Foreskin fibroblast (primary cell): ENCODE measurements at places on chromosomes 4 and X.

GRCh38 chrX:63922221-63922620 lies 137.2 kb upstream of the ARHGEF9 start:
- DNase-seq = peak; percentile 61

GRCh38 chr4:11326021-11326420 lies 102.7 kb downstream of the HS3ST1 start:
- no peak for DNase-seq

- no peak for DNase-seq
These were observed 36.7 kb downstream of the KLF8 start for GRCh38 chrX:56268888-56269287.

- DNase-seq = peak; percentile 28
These were observed 51.3 kb downstream of the ATP11C start for GRCh38 chrX:139881572-139881971.

- peak; percentile 1 for DNase-seq
These were observed 508.4 kb upstream of the FTHL17 start for GRCh38 chrX:31580227-31580626.

DNA sequence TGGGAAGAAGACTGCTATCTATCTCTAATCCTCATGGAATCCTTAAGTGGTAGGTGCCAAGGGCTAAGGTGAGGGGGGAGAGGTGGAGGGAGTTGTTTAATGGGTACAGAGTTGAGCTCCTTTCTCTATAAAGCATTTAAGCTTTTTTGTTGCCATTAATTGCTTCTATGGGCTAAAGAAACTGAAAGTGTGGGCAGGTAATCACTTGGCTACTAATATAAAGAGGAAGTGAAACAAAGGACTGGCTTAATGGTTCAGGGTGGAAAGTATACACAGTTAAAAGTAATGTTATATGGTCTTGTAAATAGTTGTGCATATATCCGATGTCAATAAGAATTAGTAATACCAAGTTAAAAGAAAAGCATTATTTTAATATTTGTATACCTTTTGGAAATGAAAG lies 83.9 kb downstream of the POLA1 start:
- no peak for DNase-seq

- no peak for DNase-seq
These were observed 14.3 kb downstream of the H2BW1 start for GRCh38 chrX:103999234-103999633.
